ENCODE measurements at places on chromosomes 3 and 15.

DNA sequence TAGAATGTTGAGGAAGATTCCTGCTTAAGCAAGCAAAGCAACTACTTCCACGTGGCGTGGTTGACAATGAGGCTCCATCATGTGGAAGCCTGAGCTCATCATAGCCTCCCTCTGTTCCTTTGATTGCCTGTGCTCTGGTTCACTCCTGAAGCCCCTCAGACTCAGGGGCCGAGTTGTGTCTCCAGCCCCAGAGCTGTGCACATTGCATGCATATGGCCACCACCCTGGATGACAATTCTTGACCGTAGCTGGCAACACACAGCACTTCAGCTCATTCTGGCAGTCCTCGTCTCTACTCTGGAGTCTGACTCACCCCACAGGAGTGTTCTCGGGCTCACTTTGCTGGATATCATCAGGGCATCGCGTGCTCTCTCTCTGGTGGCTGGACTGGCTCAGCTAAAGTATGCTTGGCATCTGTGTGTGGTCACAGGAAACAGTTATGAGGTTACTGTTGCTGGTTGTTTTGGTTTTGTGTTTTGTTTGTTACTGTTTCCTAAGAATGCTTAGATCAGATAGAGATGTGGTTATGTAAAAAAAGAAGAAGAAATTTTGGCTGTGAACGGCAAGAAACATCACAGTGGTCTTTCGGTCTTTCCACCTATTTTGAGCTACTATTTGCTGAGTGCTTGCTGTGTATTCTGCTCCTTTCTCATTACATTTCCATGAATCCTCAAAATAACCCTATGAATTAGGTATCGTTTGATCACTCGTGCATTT, 41.6 kb upstream of the MRPS22 start:
- no peak for DNase-seq

DNA sequence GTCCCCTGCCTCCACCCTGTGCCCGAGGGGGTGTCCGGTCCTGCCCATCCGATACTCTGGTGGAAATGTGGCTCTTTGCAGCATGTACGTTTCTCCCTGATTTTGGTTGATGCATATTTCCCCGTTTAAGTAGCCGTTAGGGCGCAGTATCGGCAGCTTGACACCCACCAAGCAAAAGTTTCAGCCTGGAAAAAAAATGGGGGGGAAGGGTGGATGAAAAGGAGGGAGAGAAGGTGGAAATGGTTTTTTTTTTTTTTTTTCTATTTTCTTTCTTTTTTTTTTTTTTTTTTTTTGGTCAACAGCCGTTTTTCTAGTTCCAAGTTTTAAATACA, 1.3 kb downstream of the RAP2B start:
- peak; percentile 32 for DNase-seq

DNA sequence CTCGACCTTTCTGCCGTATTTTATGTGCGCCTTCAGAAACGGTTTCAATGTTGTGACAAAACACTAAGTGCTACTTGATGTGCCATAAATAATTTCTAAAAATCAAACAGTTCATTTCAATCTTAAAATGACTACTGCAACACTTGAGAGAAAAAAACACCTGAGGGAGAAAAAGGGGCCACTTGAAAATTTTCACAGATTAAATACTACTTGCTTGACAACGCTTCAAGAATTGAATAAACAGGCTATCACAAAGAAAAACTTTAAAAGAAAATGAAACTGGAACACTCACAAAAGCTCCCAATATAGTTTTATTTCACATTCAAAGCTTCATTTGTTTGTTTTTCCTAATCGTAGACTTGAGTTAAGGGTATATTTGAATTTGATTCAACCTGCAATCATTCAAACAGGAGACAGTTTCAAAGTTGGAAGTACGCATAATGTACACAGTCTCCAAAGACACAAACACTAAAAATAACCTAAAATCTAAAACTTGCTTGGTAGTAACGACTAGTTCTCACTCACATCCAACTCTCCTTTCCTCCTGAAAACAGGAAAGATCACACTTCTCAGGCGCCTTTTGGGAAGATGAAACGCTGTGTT, 380.7 kb downstream of the ERC2 start:
- no peak for DNase-seq

DNA sequence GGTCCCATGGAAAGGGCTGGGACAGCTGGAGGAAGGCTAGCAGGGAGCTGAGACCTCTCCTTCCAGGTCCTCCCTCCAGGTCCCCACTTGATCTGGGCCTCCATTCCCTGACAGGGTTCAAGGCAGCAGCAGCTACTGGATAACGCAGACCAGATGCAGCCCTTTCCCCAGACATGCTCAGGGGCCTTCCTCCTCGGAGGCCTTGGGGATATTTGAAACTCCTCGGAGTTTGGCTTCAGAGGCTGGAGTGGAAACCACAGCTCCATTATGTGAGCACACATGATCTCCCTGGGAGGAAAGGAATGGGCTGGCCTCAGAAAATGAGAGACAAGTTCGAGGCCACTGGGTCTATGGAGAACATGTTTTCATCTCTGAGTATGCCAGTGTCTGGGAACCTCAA, 119.3 kb downstream of the SMAD6 start:
- no peak for DNase-seq

DNA sequence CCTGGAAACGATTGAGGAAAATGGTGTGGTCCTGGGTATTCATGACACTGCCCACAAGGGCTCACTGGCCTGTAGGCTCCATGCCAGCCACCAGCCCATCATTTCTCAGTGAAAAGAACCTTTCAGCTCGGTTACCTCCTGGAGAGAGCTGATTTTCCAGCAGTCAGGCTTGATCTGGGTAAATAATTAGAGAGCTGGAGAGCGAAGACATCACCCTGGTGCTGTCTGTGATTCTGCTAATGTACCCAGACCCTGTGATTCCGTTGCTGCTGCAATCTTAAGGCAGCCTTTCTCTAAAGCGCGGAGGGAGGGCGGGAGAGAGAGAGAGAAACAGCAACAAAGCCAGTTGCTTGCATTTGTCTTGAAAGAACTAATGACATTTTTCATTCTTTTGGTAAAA, 221.9 kb upstream of the TOPAZ1 start:
- DNase-seq: no peak

DNA sequence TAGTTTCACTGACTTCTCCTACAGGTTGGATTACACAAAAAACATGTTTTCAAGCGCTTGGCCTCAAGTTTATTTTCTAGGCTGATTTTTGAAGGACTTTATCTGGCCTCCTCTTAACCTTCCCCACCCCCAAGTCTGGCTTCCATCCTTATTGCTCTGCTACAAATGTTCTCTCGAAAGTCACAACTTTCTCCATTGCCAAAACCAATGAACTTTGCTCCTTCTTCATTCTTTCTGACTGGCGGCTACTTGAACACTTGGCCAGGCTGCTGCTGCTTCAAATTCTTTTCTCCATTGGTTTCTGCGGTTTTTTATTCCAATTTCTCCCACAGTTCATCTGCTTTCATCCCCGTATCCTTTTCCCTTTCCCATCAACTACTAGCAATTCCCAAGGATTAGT, 106.6 kb downstream of the TOP2B start:
- DNase-seq: no peak

GRCh38 chr15:92821491-92822116, 78.5 kb upstream of the CHD2 start:
- DNase-seq: no peak

GRCh38 chr15:79042213-79042928, 48.2 kb downstream of the RASGRF1 start:
- no peak for DNase-seq

DNA sequence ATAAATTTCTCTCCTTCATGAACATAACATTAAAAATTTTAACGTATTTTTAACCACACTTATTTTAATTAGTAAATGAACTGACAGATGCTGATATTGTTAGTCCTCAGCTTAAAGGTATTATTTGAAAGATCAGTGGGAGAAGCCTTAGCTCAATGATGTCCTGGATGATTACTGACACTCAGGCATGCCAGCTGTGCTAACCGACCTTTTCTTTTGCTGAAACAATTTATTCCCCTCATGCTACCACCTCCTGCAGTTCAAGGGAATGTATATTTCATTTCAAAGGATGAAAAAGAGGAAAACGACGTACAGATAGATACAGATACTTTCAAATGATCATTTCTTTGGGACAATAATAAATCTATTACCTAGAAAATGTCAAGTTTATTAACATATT, 620.8 kb downstream of the FGF12 start:
- DNase-seq: no peak

GRCh38 chr3:149466192-149466591, 8.3 kb upstream of the TM4SF4 start:
- no peak for DNase-seq

DNA sequence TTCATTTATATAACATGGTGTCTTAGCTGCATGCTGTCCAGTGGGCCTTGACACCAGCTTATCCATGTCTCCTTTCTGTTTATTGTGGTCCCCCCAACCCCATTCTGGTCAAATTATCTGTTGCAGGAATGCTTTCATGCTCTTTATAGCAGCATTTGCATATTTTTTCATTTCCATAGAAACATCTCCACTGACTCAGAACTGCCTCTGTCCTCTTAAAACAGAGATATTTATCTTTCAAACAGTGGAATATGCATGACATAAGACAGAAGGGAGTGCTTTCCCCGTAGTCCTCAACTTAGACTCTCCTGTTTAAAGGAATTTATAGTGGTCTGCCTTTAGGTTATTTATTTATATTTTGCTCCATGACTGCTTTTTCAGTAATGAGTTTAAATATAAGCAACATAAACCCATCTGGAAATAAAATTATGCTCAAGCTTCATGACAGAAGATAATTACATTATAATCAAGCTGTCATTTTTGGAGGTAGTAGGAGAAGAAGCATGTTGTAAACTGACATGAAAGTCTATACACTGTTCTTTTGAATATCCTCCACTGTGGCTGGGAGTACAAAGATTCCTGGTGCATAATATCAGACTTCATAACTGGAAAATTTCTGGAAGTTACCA, 179.5 kb upstream of the CD96 start:
- DNase-seq: no peak

GRCh38 chr3:58874795-58875194, 175.0 kb downstream of the CFAP20DC start:
- no peak for DNase-seq

GRCh38 chr3:72682936-72683452, 165.3 kb downstream of the SHQ1 start:
- no peak for DNase-seq

GRCh38 chr3:85652360-85652759, 693.6 kb downstream of the CADM2 start:
- no peak for DNase-seq

GRCh38 chr3:42702982-42703694, 540 bp upstream of the HHATL start:
- no peak for DNase-seq

DNA sequence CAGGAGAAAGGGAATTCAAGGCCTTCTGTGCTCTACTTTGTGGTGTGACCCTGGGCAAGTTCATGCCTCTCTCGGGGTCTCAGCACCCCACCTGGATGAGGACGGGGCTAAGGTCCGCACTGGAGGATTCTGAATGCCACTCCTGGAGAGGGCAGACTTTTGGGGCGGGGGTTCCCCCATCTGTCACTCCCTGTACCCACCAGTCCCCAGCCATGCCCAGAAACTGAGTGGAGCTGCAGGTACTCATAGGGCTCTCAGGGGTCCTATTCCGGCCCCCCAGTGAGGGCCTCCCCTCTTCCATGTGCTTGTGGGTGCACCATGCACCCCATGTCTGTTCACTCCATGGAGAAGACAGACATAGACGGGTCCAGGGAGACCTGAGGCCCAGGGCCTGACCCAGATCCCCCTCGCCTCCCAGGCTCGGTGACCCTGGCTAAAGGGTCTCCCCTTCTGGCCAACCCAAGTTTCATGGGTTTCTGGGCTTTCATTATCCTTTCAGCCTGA, 26.0 kb downstream of the ACSBG1 start:
- no peak for DNase-seq

- no peak for DNase-seq
These were observed 216.3 kb downstream of the LPP start for GRCh38 chr3:188370081-188370830.

DNA sequence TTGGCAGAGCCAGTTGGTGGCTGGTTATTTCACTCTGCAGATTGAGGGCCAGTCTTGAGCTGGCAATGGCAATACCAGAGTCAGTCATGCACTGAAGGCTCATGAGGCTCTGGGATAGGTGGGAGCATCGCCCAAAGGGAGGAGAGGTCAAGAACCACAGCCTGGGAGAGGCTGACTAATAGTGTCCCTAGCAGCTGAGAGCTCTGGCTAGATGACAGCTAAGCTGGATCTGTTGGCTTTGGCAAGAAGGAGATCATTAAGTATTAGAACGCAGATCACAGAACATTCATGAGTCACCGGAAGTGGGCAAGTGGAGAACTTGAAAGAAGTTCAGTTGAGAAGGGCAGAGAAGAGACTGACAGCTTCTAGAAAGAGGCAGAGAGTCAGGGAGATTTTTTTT, 521.1 kb downstream of the NR2F2 start:
- DNase-seq: no peak

DNA sequence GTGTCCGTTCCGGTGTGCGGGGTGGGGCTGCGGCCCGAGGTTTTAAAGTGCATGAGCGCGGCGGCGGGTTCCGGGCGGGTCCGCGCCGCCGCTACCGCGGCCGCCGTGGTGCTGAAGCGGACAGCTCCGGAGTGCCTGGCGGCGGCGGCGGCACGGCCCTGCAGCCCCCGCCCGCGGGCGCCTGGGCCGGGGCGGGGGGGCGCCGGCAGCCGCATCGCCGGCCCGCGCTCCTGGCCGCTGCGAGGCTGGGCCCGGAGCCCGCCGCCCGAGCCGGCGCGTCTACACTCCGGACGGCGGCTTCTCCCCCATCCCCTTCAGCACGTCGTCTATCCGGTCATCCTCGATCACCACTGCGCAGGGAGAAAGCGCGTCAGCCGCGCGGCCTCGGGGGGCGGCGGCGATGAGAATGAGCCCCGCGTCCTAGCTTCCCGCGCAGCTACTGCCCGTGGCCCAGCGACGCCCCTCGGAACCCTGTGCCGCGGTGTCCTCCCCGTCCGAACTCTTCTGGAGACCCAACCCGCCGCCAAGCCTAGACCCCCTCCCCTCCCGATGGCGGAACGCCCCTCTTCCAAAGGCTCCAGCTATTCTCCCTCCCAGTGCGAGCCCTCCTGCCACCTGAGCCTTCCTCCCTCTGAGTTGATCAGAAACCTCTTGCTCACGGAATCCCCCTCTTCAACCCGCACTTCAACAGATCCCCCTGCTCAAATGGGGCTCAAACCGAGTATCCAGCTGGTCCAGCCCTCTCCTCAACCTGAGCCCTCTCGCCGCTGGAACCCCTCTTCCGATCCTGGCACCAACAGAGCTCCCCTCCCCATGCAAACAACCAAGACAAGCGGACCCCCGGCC, 1.3 kb downstream of the CAMK2N2 start:
- no peak for DNase-seq

- DNase-seq: no peak
These were observed 40.4 kb downstream of the MUC20 start for GRCh38 chr3:195761123-195761566.

All from OCI-LY7 (cell line).